GM06990 (cell line): ENCODE measurements at places on chromosomes 6 and 20.

- no peak for DNase-seq
These were observed 217.8 kb downstream of the EPM2A start for GRCh38 chr6:145517492-145517891.

DNA sequence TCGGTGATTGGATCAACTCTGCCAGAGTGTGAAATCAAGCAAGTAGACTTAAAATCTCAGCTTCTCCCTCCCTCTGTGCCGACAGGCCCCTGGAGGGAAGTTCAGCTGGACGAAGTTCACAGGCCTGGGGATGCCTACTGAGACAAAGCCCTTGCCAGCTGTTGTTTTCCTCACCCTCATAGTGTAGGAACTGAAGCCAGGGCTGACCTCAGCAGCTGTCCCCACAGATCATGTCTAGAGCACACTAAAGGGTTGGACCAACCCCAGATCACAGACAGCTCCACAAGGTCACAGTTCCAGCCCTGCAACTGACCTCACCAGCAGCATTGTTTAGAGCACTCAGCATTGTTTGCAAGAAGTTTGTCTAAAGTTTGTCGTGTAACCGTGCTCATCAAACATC is 261.9 kb upstream of the ECI2 start:
- no peak for DNase-seq

GRCh38 chr6:7124114-7124513 is 16.4 kb downstream of the RREB1 start:
- DNase-seq = no peak

- DNase-seq = no peak
These were observed 23.2 kb downstream of the GLYATL3 start for GRCh38 chr6:49522710-49523593.

DNA sequence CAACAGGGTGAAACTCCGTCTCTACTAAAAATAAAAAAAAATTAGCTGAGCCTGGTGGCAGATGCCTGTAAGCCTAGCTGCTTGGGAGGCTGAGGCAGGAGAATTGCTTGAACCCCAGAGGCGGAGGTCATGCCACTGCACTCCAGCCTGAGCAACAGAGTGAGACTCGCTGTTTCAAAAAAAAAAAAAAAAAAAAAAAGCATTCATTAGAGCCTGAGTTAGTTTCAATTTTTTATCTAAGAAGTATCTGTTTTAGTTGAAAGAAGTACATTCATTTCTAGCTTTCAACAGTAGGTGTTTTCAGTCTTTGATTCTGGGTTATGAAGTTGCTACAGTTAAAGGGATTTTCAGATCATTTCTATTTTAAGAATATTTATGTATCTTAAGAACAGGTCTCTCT is 42.2 kb downstream of the ZNF292 start:
- peak; percentile 63 for DNase-seq

DNA sequence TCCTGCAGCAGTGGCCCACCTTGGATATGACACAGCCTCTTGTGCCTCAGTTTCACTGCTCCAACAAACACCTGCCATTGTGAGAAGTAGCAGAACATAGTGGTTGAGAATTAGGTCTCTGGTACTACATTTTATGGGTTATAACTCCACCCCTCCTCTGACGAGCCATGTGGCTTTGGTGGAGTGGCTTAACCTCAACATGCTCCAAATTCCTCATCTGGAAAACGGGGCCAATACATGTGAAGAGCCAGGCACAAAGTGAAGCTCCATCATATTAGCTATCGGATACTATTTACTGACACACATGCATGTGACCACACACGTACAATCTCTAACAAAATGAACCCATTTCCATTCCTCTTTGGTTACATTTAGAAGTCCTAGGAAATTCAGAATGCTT is 8.4 kb upstream of the KIZ start:
- no peak for DNase-seq

GRCh38 chr6:106870069-106870468 is 104.5 kb downstream of the CD24 start:
- DNase-seq = no peak

- DNase-seq = no peak
These were observed 11.5 kb downstream of the MAPK14 start for GRCh38 chr6:36039112-36039511.

DNA sequence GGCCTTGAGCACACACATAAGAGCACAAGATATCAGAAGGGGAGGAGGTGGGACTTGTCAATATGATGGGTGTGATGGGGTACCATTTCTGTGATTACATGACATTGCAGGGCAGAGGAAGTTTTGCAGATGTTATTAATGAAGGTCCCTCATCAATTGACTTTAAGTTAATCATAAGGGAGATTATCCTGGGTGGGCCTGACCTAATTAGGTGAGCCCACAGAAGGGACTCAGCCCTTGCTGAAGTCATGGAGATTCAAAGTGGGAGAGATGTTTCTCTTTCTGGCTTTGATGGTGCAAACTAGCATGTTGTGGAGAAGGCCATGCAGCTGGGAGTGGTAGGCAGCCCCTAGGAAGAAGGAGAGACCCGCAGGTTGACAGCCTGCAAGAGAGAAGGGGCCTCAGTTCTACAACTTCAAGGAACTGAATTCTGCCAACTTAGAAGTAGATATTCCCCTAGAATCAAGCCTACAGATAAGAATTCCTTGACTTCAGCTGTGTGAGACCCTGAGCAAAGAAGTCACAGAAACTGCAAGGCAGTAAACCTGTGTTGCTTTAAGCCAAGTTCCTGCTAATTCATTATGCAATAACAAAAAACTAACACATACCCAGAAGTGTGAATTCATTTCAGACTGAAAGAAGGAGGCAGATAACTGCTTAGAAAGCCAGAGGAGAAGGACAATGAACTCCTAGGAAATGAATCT is 131.3 kb downstream of the LRFN2 start:
- DNase-seq = no peak

- DNase-seq = no peak
These were observed 20.3 kb downstream of the MUCL3 start for GRCh38 chr6:30960907-30961673.

DNA sequence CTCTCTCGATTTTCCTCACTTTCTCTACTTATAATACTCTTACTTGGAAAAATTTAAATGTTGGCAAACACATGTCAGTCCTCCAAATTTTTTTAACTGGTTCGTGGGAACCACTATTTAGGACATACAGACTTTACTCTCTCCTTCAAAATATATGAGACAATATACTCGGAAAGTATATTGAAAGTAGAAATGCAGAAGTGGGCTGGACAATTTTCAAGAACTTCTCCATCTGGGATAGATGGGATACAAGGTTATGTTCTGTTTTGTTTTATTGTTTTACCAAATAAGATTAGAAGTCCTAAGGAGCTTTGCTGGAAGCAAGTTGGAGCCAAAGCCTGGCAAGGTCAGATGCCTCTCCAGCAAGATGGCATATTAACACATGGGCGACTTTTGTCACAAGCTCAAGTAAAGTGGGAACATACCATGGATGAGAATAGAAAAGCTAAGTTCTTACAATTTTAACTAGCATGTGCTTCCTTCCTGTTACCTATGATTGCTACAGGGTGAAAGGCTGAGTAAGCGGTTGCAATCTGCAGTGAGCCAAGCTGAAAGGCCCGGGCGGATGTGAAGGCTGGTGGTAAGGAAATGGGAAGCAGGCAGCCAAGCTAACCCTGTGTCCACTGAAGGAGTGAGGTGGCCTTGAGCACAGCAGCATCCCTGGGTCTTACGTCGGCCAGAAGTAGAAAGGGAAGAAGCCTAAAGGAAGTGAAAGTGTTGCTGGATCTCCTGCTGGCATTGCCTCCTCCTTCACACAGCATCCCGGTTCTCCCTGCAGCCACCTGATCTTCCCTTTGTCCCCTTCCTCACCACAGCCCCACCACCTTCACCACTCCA is 7.1 kb downstream of the MAP3K5 start:
- peak; percentile 53 for DNase-seq

GRCh38 chr6:165543781-165544180 is 119.3 kb downstream of the PDE10A start:
- no peak for DNase-seq

GRCh38 chr6:6679633-6680032 is 91.1 kb downstream of the LY86 start:
- DNase-seq = no peak

- no peak for DNase-seq
These were observed 3.7 kb downstream of the TREML2 start for GRCh38 chr6:41197234-41197633.

DNA sequence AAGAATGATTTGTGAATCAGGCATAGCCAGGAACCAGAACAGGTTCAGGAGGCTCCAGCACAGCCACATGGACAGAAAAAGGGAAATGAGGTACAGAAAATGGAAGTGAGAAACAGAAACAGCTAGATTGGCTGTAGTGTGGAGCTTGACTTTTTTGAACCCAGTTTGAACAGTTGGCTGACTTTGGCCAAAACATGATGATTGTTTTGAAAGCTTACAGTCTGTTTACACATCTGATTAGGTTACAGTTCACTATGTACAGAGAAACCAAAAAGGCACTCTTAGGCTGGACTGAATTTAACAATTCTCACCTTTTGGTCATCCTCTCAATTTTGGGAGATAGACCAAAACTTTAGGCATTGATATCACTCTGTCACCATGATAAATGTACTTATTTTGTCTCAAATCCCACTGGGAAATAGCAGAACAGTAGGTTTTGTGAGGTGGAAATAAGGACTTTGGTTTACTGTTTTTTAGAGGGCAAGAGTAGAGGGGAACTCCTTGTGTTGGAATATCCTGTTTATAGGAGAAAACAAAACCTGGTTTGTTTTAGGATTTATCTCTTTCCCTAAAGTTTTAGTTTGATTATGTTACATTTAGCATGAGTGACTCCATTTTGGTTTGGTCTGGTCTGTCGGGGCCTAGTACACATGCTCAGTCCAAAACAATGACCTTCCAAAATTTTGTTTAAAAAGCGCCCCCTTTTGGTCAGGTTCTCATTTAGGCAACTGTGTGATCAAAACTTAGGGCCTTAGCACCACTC is 123.1 kb downstream of the OLIG3 start:
- peak; percentile 27 for DNase-seq

- DNase-seq = no peak
These were observed 283.4 kb upstream of the TBX18 start for GRCh38 chr6:85047818-85048217.

GRCh38 chr6:23728707-23729106 is 397.3 kb upstream of the NRSN1 start:
- DNase-seq = no peak

DNA sequence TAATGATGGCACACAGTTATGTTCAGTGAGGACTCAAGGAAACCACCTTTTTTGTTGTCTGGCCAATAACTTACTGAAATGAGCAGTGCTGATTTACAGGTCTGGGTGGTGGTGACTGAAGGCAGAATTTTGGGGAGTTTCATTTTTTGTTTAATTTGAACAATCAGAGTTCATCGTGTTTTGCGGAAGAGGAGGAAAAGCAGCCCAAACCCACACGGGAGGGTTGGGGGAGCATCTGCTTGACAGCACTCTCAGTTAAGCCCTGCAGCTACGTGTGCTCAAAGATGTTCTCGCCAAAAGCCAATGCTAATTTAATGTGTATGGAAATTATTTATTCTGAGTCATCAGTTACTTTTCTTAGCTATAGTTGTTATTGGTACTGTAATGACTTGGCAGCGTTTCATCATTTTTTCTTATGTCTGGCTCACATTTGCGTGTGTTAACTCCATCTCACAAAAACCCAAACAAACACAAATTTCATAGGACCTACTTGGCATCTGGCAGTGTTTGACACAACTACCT is 89.2 kb downstream of the UST start:
- DNase-seq = peak; percentile 61

GRCh38 chr6:96110878-96111277 is 95.1 kb downstream of the FUT9 start:
- no peak for DNase-seq

DNA sequence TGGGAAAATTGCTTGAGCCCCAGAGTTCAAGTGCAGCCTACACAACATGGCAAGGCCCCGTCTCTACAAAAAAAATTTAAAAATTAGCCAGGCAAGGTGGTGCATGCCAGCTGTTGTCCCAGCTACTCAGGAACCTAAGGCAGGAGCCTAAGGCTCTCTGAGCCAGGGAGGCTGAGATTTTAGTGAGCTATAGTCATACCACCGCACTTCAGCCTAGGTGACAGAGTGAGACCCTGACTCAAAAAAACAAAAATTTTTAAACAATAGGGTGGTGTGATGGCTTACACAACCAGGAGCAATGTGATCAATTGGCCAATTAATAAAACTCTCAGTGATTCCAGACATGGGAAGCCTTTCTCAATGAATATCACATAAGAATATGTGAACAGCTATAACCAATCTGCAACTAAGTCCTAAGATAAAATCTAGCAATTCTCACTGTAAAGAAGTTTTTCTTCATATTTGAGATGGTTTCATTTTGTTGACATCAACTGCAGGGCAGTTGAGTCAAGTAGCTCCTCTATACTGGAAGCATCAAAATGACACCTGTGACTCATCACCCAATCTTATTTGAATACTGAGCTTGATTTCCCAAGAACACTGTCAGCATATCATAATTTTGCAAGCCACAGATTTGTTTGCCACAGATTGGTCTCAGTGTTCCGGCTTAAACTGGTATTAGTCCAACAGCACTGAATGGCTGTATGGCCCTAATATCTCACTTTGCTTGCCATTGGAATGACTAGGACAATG is 169.0 kb upstream of the GJE1 start:
- no peak for DNase-seq

DNA sequence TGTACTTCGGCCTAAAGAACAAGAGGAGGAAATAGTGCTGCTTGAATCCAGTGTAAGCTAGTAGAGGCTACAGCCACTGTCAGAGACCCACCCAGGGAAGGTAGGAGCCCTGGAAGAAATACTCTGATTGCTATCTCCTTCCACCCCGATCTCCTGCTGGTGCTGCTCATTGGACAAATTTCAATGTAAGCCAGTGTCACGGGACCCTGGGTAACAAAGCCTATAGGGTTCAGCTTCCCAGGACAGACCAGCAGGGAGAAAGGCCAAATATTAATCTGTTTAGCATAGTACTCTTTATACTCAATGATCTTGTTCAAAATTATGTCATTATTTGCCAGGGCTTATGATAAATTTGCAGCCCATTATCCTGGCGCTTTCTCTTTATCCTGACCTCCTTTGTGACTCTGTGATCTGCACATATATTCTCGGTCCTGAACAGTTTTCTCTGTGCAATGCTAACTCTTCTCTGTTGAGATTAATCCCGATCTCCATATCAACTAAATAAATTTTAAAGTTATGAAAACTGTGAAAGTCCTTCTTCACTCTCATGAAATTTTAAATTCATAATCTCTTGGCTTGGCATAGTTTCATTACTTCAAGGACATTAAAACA is 218.8 kb upstream of the PREP start:
- DNase-seq = no peak
